Activated CD8-positive, alpha-beta memory T cell treated with anti-CD3 and anti-CD28 coated beads, Interleukin-2, amount 50 U/mL, for 48 hours (primary cell): ENCODE measurements at places on chromosomes 12 and 14.

DNA sequence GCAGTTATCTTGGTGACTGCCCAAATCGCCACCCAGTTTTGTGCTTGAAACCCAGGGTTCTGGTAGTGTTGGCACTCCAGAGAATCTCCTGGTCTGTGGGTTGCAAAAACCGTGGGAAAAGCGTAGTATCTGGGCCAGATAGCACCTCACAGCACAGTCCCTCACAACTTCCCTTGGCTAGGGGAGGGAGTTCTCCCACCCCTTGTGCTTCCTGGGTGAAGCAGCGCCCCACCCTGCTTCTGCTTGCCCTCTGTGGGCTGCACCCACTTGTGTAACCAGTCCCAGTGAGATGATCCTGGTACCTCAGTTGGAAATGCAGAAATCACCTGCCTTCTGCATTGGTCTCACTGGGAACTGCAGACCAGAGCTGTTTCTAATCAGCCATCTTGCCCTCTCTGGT, 16.4 kb downstream of the CLEC2D start:
- DNase-seq, result no peak

GRCh38 chr14:23361763-23362162, 3.2 kb downstream of the EFS start:
- DNase-seq, result no peak

- no peak for DNase-seq
Observed at GRCh38 chr12:130132831-130133511, 29.3 kb upstream of the FZD10 start.

DNA sequence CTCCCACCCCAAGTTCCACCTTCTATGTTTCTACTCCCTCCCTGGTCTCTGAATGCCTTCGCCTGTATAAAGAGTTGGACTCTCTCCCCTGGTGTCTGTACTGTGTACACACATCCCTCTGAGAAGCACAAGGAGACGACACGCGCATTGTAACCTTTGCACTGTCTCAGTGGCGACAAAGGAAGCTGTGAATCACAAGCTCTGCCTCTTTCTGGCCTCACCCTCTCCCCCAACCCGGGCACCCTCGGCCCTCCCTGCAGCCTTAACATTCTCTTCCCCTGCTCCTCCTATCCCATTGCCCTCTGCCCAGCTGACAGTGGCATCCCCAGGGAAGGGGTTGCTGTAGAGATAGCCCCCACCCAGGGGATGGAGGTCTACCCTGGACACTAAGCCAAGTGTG, 2.5 kb upstream of the SMARCD1 start:
- no peak for DNase-seq

- no peak for DNase-seq
Observed at GRCh38 chr12:68237619-68238018, 12.0 kb upstream of the IL26 start.

- no peak for DNase-seq
Observed at GRCh38 chr14:75204116-75204515, 27.7 kb upstream of the TMED10 start.

GRCh38 chr14:77804592-77804991, 4.7 kb downstream of the ADCK1 start:
- DNase-seq, result peak; percentile 63

- no peak for DNase-seq
Observed at GRCh38 chr14:59229653-59230406, 41.4 kb downstream of the DAAM1 start.

GRCh38 chr12:59010941-59011340, 90.6 kb upstream of the LRIG3 start:
- DNase-seq, result no peak

GRCh38 chr14:55705651-55706364, 125.8 kb downstream of the KTN1 start:
- no peak for DNase-seq

DNA sequence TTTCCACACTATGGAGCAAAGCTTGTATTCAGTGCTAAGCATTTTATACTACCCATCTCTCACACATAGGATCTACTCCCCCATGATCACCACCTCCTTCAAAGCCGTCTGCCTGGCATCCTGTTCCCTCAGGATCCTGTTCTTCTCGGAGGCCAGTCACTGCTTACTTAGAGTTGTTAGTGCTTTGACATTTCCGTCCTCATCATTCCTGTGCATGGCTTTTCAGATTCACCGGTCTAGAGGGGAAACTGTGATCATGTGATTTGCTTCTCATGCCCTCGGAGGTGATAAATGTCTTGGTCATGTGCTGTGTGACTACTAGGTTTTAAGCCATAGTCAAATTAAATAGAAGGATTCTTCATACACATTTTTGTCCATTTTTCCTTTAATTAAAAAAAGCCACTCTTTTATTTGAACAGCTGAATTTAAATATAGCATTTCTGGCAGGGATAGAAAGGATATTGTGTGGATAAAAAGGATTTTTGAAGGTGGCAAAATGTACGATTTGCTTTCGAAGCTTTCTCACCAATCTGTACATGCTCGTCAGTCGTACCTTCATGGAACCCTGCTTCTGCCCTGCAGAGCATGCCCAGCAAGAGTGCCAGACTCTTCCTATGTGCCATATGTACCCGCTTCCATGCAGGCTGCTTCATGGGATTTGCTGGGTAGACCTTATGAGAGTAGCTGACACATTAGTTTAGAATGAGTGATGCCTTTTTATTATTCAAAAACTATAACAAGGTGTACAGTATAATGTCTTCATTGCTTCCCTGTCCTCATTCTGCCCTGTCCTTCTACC, 53.3 kb downstream of the BMAL2 start:
- DNase-seq, result no peak
